ENCODE measurements at places on chromosomes 2 and 18.

GRCh38 chr18:24400587-24400986, 3.0 kb upstream of the OSBPL1A start:
- DNase-seq = no peak

GRCh38 chr2:169999054-169999453, 171.8 kb downstream of the UBR3 start:
- DNase-seq = no peak

DNA sequence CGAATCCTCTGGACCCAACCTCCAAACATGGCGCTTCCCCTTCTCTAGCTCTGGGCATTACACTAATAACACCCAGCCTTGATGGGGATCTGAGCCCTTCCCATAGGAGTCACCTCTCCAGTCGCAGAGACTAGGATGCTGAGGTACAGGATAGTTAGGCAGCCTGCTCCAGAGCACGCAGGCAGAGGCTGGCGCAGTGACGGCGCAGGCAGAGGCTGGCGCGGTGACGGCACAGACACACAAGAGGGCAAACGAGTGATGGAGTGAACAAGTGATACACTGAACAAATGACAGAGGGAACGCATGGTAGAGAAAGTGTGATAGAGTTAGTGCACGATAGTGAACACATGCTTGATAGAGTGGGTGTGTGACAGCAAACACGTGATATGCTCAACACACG, 518.5 kb downstream of the EIPR1 start:
- no peak for DNase-seq

DNA sequence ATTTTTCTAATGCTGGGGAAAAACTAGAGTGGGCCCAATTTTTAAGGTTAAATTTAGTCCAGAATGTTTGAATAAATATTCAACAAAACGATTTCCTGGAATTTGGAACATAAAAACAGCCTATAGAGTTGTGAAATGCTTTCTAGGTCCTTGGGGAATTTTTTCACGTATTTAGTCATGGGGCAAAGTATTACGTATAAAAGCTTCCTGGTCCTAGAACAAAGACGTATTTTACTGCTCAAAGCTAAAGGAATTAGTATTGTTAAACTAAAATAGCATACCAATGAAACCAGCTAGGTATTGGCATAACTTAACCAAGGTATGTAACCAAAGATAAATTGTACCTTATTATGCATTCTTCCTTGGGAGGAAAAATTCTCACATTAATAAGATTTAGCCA, 1.6 kb downstream of the SESTD1 start:
- no peak for DNase-seq

DNA sequence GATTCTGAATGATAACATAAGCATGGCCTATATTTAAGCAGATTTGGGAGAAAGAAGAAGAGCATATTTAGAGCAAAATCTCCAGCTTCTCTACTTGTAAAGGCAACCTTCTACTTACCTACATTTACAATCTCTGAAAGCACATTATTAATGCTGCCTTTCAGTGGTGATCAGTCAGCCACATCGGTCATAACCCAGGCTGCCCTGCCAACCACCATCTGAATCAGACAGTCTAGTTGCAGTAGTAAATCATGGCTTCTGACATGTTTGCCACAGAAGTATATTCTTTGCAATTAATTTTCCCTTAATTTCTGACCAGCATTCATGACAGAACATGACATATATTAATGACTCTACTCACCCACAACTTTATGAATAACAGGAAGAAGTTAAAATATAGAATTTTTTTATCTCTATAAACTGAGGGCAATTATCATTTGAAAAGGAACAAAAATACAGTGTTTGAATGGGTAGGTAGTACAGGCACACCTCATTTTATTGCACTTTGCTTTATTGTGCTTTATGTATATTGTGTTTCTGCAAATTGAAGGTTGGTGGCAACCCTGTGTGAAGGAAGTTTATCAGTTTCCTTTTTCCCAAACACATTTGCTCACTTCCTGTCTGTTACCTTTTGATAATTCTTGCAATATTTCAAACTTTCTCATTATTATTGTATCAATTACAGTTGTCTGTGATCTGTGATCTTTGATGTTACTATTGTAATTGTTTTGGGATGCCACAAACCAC, 531.6 kb upstream of the CHAC2 start:
- DNase-seq = no peak

DNA sequence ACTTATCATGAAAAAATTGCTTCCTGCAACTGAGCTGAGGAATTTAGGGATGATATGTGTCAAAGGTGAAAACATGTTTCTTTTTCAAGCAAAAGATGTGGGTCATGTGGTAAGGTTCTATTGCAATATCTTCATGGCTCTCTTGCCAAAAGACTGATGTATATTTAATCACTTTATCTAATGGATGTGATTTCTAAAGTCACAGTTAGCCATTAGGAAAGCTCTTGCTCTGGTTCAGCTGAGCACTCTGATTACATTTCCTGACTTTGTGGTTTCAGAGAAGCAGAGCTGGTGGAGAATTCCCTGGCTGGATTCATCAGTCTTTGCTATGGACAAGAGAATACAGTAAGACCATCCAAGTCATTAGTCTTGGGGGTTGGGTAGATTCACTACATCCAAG, 24.4 kb downstream of the SCN9A start:
- DNase-seq = no peak

DNA sequence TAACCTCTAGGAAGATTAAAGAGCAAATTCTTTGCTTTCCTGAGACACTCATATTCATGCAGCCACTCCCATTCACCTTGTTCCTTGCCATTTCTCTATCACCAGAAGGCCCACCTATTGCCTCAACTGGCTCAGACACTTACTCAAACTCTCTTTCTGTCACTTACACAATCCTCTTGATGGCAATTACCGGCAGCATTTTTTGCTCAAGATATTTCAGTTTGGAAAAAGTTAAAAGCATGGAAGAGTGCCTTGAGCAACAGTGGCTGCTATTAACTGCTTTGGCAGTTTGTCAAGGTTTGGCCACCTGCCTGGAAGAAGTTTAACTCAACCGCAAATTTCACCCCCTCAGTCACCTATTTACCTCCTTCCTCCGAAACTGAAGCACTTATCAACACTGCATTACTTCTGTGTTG, 1104.0 kb upstream of the PIK3C3 start:
- DNase-seq = no peak

- DNase-seq = no peak
These were observed 32.0 kb upstream of the CYTIP start for GRCh38 chr2:157475722-157476390.

DNA sequence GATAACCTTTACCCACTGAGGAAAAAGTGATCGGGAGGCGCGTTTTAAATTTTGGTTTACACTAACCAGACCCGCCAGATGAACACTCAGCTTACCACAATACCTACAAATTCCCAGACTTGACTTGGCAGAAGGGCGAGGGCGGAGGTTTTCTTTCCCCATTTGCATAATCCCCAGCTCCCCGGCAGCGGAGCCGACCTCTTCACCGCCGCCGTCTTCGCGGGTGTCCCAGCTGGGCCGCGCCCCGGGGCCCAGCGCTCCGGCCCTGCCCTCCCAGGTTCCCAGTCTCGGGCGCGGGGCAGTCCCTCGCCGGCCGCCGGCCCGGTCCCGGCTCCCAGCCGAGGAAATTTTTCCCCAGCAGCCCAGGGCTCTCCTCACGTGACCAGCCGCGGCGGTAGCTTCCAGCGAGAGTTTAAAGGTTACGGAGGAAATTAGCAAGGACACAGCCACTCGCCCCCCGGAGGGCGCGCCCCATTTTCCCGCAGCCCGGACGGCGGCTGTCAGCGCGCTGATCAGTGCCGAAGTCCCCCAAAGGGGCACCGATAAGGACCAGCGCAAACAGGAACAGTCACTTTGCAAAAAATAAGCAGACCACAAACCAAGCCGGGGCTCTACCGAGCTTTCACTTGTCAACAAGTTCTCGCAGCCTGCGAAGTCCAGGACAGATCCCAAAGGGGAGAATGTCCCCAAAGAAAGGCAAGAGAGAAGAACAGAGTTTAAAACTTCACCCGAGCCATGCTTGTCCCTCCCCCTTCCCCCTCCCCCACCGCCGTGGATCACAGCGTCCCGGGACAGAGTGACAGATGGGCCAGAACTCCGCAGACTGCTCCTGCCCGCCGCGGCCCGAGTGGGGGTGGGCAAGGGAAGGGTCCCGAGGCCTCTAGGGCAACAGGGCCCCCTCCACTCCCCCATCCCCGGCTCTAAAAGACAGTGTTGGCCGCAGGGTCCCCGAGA, 1.3 kb upstream of the PRKCE start:
- peak; percentile 45 for DNase-seq

GRCh38 chr2:48045613-48046012, 139.3 kb upstream of the FBXO11 start:
- DNase-seq = no peak

DNA sequence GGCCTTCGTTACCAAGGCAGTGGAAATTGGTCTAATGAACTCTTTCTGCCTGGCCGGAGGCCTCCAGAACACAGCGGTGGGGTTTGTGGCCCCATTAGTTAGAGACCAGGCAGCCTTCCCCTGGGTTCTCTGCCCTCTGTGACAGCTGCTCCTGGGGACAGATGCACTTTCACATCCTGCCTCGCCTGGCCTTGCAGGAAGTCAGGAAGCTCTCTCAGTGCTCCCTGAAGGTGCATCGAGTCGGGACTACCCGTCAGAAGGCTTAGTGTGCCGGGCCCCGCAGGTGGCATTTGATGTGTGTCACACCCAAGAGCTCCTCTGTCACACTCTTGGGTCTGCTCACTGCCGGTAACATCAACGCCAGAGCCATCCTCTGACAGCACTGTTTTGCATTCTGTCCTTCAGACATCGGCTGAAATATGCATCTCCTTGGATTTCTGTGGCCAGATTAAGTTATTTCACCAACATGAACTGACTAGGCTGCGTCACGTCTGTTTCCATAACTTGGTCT, 158.3 kb downstream of the LDLRAD4 start:
- peak; percentile 60 for DNase-seq

DNA sequence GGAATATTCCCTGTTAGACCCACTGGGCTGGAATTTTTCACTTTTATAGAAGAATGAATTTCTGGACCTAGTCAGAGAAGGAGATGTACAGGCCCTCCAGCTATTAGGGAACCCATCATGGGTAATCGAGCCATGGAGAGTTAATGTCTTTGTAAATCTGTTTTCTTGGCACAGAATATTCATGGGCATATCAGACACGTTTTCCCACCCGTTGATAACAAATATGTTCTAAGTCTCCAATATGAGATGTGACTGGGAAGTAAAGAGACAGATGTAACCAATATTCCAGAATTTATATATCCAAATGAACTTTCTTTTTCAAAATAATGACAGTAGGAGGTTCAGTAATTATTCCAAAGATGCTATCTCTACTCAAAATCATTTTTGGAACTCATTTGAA, 38.7 kb downstream of the CCDC85A start:
- no peak for DNase-seq

DNA sequence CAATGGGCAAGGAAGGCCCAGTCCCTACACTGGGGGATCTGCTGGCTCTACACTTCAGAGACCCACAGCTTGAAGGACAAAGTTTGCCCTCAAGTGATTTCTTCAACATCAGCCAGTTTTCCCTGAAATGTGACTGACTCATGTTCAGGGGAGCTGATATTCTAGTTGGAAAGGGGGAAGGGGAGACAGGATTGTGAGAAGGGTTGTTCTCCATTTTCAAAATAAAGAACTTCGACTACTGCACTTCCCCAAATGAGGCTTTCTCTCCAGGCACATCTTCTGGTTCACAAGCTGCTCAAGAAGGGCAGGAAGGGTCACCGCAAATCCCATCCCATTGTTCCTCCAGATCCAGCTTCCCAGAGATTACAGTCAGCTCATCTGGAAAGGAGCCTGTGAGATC, 117.6 kb downstream of the BCL2L11 start:
- DNase-seq = no peak

DNA sequence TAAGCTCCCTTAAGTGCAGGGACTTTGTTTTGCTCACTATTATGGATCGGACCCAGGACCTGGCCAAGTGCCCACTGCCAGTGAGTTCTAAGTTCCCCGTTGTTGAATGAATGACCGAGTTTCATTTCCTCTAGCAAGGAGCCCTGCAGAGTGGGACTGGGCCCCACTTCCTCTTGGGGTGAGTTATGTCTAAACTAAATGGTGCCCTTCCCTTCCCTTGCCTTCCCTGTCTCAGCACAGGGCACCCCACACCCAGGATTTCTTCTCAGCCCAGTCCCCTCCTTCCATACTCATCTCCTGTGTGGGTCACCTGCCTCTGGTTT, 195.3 kb upstream of the HS6ST1 start:
- no peak for DNase-seq

DNA sequence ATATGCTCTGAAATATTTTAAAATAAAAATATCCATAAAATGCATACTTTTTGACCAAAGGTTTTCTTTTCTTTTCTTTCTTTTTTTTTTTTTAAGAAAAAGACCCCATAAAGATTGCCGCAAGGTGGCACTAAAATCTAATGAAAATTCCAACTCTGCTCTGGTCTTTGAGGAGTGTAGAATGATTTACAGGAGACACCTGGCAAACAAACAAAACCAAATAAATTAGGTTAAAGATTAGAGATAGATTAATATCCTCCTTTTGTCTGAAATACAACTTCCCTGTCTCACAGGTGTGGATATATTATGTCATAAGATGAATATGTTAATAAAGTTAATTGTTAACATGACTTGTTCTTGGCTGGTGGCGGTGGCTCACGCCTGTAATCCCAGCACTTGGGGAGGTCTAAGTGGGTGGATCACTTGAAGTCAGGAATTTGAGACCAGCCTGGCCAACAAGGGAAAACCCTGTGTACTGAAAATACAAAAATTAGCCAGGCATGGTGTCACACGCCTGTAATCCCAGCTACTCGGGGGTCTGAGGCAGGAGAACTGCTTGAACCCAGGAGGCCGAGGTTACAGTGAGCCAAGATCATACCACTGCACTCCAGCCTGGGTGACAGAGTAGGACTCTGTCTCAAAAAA, 3.5 kb upstream of the RHOB start:
- no peak for DNase-seq
